ENCODE measurements at places on chromosomes 16 and 17.

DNA sequence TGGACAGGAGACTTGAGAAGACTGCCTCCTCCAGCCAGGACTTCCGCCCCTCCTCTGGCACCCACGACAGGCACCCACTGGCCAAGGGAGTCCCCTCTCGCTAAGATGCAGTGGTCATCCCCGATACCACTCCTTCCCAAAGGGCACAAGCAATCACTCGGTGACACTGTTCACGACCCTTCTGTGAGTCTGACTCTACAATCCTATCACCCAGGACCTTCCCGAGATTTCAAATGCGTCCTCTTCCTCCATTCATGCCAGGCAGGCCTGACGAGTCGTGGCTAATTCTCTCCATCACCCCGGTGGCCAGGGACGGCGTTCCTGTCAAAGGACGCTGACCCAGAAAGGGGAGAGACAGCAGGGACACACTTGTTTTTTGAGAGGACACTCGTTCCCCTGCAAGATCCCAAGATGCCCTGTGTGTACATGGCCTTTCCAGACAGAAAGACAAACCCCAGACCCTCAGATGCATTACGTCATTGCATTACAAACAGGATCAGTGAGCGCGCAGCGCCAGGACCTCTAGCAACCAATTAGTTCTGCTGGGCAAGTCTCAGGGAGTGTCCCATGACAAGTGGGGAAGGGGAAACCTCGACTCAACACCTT, 12.2 kb downstream of the FBXO31 start:
- no peak for DNase-seq

DNA sequence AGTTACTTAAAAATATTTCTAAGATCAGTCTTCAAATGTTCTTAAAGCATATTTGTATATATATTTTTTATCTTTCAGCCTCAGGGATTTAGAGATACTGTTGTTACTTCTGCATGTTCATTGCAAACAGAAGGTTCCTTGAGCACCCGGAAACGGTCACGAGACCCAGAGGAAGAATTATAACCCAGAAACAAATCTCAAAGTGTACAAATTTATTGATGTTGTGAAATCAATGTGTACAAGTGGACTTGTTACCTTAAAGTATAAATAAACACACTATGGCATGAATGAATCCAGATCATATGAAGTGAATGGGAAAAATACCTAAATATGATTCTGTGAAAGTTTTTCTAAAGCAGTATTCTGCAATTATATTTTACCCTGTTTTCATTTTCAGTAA, 21.6 kb upstream of the PPM1E start:
- no peak for DNase-seq

DNA sequence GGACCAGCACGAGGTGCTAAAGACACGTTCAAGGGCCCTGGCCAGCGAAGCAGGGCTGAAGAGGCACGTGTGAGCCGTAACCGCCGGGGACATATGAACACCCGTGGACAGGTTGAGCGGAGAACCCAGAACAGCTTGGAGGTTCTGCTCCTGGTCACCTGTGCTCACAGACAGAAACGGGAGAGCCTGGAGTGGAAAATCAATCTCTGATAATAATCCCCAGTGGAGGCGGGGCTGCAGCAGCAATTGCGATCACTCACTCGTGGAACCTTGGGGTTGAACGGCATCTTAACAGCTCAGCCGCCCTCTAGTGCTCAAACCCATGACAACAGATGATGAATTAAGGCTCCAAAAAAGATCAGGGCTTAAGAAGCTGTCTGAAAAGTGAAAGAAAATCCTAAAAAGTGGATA, 25.6 kb downstream of the WIPI1 start:
- DNase-seq, result peak; percentile 25

DNA sequence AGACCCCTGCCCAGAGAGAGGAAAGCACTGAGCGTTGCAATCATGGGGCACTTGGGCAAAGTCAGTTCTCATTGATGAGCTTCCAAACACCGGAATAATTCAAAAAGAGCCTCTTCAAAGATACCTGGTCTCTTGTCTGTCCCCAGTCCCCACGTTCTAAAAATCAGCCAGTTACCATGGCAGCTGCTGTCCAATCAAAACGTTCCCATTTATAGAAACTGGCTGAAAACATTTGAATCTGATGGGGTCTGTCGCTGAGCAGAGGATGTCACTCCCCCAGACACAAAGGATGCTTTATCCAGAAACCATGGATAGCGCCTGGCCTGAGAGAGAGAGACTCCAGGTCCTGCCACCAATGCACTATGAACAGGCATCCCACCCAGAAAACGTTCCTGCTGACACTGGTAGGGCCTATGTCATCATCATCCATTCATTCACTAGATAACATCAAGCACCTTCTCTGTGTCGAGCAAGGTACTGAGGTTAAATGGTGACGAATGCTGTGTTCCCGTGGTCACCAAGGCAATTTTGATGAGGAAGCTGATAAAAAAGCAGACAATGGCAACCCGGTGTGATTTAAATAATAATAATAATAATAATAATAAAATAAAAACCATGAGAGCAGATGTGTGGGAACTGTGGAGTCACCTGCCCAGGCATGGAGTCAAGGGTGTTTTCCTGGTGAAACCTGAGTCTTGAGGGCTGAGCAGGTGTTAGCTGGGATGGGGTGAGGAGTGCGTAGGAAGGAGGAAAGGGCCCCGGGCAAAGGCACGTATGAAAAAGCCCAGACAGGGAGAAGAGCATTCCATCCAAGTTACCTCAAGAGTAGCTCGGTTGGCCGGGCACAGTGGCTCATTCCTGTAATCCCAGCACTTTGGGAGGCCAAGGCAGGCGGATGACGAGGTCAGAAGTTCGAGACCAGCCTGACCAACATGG, 19.0 kb upstream of the CALB2 start:
- DNase-seq, result peak; percentile 17

GRCh38 chr17:49110509-49110908, 22.1 kb upstream of the B4GALNT2 start:
- no peak for DNase-seq

GRCh38 chr17:31579265-31579664, 187.8 kb downstream of the RAB11FIP4 start:
- no peak for DNase-seq

- no peak for DNase-seq
Observed at GRCh38 chr17:73066148-73066884, 26.2 kb downstream of the SLC39A11 start.

DNA sequence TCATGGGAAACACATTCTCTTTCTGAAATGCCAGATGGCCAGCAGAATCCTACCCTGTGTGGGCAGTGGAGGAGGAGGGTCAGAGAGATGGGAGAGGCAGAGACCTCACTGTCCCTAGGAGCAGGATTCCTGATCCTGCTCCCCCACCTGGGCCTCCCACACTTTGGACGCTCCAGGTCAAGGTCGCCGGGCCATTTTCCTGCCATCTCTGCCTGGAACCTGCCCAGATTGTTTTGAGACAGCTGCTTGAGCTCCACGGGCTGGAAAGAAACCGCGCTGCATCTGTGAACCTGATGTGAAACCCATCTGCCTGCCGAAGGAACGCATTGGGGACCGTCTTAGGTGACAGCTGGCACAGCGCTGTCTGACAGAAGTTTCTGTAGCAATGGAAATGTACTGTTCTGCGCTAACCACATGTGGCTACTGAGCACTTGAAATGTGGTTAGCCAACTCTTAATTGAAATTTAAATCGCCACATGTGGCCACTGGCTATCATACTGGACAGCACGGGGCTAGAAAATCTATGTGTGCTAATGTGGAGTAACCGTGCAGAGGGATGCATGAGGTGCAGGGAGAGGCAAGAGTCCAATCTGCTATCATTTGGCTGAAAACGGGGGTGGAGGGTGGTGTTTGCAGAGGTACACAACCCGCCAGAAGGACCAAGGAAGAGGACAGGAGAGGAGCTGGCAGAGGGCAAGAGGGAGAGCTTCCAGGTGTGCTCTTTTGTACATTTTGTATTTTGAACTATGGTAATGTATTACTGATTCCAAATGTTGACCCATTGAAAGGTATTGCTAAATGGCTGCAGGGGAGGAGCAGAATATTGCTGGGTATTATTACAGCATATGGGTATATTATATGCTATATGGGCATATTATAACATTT, 15.4 kb upstream of the NUBP1 start:
- peak; percentile 96 for DNase-seq

GRCh38 chr17:57499648-57500049, 243.3 kb downstream of the MSI2 start:
- no peak for DNase-seq

- peak; percentile 12 for DNase-seq
Observed at GRCh38 chr17:2547176-2547575, 35.5 kb upstream of the METTL16 start.

DNA sequence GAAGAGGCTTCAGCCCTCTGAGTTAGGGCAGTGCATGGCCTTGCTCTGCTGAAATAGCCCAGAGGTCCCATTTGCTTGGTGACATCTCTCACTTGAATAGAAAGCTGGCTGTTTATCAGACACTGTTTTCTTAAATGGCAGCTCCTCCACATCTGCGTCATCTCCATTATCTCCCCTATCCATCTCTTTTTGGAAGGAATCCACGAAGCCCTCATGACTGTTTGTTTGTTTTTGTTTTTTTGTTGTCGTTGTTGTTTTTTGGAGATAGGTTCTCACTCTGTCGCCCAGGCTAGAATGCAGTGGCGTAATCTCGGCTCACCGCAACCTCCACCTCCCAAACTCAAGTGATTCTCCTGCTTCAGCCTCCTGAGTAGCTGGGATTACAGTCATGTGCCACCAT, 16.6 kb downstream of the NAA60 start:
- DNase-seq, result no peak

GRCh38 chr17:83183951-83184506, 104.6 kb downstream of the METRNL start:
- DNase-seq, result no peak

DNA sequence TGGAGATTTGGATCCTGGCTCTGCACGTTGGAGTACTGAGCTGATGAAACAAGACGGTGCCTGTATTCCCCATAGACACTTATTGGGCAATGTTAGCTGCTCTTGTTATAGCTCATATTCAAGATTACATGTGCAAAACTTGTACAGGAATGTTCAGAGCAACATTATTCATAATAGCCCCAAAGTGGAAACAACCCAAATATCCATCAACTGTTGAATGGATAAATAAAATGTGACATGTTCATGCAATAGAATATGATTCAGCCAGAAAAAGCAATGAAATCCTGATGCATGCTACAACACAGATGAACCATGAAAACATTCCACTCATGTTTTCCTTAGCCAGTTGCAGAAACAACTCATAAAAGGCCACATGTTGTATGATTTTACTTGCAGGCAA, 5.7 kb upstream of the SDR42E1 start:
- DNase-seq, result peak; percentile 6
